ENCODE measurements at places on chromosomes 16 and 17.

- no peak for DNase-seq
These were observed 39.9 kb upstream of the LONP2 start for GRCh38 chr16:48203974-48204824.

DNA sequence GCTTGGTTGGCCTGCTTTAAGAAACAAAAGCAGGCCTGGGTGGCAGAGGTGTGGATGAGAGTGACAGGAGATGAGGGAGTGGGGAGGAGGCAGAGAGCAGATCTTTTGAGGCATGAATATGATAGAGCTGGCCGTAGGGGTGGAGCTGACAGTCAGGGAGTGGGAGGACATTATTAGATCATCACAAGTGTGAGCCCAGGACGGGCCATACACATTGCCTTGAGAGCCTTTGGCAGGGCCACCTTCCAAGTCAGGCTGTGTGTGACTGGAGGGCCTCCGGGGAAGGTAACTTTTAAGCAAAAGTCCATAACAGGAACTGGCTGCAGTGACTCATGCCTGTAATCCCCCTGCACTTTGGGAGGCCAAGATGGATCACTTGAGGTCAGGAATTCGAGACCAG, 26.3 kb downstream of the GINS3 start:
- DNase-seq, result peak; percentile 22

- no peak for DNase-seq
These were observed 26.6 kb downstream of the LASP1 start for GRCh38 chr17:38896346-38896954.

- DNase-seq, result no peak
These were observed 39.1 kb downstream of the RMI2 start for GRCh38 chr16:11384184-11384955.

DNA sequence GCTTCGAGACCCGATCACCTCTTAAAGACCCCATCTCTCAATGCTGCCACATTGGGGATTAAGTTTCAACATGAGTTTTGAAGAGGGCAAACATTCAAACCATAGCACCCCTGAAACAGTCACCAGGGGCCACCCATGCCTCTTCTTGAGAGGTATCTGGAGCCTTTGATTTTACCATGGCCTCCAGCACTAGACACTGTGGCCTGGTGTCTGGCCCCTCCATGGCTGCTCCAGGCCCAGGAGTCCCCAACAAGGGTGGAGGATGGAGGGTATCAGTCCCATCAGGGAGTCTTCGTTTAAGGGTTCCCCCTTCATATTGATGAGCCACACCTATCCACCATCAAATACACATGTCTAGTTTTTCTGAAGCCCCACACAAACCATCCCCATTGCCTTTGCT, 66.5 kb upstream of the CDH5 start:
- DNase-seq, result no peak

DNA sequence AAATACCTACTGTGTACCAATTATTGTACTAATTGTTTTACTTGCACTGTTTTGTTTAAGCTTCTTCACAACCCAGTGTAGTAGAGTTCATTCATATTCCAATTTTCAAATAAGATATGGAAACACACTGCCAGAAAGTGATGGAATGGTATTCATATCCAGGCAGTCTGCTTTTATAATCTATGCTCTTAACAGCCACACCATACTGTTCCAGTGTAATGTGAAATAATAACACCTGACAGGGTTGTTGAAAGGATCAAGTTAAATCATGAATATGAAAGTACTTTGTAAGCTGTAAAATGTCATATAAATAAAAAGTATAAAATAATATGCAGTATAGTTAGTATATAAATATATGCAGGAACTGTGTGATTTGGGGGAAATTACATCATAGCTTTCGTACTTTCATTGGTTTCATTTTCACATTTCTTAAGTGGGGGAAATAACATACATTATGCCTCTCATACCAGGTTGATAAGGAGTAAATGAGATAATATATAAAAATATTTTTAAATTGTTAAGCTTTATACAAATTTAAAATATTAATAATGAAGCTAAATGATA, 230.8 kb downstream of the TANC2 start:
- DNase-seq, result no peak

DNA sequence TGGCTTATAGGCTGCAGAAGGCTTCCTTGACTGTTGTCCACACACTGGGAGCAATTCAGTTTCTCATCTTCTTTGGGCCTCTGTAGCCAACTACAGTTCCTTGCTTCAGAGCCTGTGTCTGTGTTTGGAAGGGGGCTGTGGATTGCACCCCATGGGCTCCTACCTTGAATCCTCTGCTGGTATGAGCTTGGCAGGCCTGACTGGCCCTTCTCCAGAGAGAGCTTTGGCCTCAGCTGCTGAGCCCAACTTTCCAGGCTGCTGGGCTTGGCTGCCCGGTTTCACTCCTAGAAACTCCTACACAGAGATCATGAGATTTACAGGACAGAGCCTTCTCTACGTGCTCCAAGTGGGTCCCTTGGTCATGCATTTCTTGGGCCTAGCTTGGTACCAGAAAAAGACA, 354.4 kb downstream of the SNX29 start:
- no peak for DNase-seq

- peak; percentile 71 for DNase-seq
These were observed 23.7 kb upstream of the KDM8 start for GRCh38 chr16:27179500-27180072.

- no peak for DNase-seq
These were observed 66.6 kb downstream of the ANKRD11 start for GRCh38 chr16:89423681-89424260.

DNA sequence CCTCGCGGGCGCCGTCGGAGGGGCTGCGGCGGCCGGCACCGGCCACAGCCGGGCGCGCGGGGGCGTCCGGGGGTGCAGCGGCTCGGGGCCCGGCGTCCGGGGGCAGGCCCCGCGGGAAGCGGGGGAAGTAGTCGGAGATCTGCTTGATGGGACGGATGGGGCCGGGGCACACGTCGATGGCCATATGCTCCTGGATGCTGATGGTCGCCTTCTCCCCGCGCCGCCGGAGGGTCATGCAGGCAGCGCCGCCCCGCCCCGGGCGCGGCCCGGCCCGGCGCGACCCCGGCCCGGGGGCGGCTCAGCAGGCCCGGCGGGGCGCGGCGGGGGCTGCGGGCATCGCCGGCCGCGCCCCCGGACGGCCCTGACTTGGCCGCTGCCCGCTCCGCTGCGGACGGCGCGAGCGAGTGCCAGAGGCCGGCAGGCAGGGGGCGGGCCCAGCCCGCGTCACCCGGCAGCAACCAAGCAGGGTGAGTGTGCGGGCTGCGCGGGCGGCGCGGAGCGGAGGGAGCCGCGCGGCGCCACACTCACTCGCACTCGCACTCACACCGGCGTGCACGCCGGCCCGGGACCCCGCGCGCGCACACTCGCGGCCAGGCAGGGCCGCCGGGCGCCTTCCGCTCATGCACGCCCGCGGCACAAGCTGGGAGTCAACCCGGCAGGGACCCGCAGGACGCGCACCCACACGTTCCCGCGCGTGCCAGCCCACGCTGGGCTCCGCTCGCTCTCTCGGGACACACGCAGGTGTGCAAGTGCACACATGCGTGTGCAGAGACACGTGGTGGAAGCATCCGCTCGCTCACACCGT, at the start of gene DOC2B:
TSS of gene DOC2B (minus strand) at position 406 of the 805 bp plus-strand sequence. CDS start at position 235, 171 bp downstream.
- DNase-seq, result peak; percentile 16

DNA sequence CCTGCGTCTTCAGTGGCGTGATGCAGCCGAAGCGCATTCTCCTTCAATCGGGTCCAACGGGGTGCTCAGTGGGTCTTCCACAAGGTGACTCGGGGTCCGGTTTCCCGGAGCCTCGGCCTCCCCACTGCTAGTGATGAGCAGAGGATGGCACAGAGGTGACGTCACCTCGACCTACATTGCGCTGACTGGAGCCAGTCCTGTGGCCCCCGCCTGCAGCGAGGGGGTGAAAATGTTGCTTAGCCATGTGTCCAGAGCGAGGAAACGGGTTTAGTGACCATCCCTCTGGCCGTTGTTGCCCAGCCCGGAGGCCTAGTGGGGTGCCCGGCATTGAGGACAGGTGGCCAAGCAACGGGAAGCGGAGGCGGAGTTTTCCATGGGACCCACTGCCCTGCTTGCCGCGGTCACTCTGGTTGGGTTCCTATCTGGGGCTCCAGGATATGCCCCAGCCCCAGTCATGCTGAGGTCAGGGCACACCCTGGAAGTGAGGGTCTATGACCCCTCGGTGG, 190.6 kb upstream of the CIBAR2 start:
- no peak for DNase-seq

DNA sequence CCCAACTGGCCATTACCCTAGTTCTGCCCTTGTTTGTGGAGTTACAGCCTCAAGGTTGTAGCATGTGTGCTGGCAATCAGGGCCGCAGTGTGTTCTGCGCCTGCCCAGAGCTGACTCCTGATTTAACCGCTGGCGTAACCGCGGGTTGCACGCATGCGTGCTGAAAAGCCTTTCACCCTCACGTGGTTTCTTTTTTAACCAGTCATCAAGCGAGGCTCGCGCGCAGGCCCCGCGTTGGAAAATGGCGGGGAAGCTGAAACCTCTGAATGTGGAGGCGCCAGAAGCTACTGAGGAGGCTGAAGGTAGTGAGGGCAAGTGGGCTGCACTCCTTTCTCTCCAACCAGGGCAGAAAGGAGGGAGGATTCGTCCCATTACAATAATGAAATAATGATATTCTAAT, at the start of gene SYCE1L:
TSS of gene SYCE1L (plus strand) at position 198 of the 400 bp plus-strand sequence. CDS start at position 242, 44 bp downstream.
- DNase-seq, result no peak

GRCh38 chr16:27401768-27402568, at the start of gene IL21R:
IL21R (plus strand) TSS chr16:27402174; CDS start chr16:27430072, 27,898 bp downstream.
- peak; percentile 45 for DNase-seq

DNA sequence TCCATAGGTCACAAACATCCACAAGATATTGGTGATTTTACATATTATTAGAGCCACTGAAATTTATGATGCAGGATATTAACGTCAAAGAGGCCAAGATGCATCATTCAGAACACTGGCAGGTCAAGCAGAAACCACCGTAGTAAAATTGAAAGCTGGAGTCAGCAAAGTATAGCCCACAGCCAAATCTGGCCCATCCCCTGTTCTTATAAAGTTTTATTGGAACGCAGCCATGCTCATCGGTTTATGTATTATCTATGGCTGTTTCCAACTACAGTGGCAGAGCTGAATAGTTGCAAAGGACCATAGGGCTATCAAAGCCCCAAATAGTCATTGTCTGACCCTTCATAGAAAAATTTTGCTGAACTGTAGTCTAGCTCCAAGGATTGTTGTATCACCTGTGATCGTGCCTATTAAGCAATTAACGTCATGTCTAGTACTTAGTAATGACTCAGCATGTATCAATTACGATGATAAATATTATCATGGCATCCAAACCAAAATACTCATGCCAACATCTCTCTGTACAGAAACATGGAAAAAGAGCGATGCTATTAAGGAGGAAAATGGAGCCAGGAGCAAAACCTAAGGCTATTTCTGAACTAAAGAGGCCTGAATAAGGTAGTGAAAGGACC, 165.6 kb downstream of the IRX3 start:
- no peak for DNase-seq

- no peak for DNase-seq
These were observed 35.2 kb downstream of the TNFRSF13B start for GRCh38 chr17:16936536-16937310.

DNA sequence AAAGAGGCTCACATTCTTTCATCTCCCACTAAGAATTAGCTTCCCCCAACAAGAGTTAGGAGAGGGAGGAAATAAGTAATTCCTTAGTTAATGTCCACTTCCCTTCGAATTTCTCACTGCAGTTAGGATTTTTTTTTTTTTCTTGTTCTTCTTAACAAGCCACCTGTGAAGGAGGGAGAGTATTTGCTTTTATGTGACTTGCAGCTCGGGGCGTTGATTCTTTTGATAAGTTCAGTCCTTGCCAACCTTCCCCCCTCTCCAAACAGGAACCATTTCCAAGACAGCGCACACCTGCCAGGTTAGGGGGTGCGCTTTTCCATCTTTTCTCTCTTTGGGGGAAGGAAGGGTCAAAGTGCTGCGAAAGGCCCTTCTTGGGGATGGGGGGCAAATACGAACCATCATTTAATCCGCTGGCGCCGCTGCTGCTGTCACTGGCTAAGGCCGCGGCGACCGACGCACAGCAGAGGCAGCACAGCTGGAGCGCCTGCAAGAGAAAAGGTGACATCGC, 758 bp downstream of the ADAMTS18 start:
- DNase-seq, result no peak

GRCh38 chr16:11752856-11753255, 10.2 kb upstream of the TXNDC11 start:
- DNase-seq, result no peak

DNA sequence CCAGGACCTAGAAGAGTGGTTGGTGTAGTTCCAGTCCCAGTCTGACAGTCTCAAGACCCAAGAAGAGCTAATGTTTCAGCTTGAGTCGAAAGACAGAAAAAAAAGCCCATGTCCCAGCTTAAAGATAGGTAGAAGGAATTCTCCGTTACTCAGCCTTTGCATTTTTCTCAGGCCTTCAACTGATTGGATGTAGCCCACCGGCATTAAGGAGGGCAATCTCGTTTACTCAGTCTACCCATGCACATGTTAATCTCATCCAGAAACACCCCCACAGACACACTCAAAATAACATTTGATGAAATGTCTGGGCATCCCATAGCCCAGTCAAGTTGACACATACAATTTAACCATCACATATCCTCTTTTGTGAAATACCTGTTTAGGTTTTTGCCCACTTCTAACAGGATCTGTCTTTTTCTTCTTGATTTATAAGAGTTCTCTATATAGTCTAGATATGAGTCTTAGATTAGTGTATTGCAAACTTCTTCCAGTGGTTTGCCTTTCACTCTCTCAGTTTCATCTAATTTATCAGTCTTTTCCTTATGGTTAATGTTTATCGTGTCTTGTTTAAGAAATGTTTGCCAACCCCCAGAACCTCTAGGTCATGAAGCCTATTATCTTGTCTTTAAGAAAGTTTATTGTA, 7.6 kb upstream of the NUP93 start:
- no peak for DNase-seq

DNA sequence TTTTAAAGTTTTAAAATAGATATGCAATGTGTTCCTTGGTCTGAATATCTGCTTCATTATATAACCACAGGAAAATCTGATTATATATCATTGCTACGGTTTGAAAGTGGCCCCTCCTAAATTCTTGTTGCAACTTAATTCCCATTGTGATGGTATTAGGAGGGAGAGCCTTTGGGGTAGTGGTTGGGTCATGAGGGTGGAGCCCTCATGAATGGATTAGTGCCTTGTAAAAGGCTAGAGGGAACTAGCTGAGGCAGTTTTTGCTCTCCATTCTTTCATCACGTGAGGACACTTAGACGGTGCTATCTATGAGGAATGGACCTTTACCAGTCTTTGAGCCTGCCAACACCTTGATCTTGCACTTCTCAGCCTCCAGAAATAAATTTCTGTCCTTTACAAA, 7.6 kb downstream of the ABCA6 start:
- no peak for DNase-seq
